Panc1 (cell line): ENCODE measurements at places on chromosomes 4 and X. TPM values are rescaled to one million over a fixed set of nuclear protein-coding genes. Genes with fewer than 3 reads are reported as not detected.

The SEPSECS gene
- total RNA-seq, result 4.0 TPM

The DCAF8L2 gene
- not detected for total RNA-seq

The ANK2 gene
- 5.5 TPM for total RNA-seq

The FGA gene
- 2.7 TPM for total RNA-seq

The PRPS2 gene
- total RNA-seq, result 28.4 TPM

The ADH7 gene
- total RNA-seq, result not detected

The AKAP14 gene
- 0.28 TPM for total RNA-seq

The BEND2 gene
- total RNA-seq, result not detected

The TEC gene
- 0.67 TPM for total RNA-seq

The SPANXN3 gene
- total RNA-seq, result not detected

The HPGDS gene
- total RNA-seq, result not detected

The HEPH gene
- 0.08 TPM for total RNA-seq

The PABPC1L2A gene
- not detected for total RNA-seq

The BEX2 gene
- 9.1 TPM for total RNA-seq

The SCLT1 gene
- total RNA-seq, result 9.7 TPM

The PCDH7 gene
- 31.6 TPM for total RNA-seq

The CXCL6 gene
- 0.33 TPM for total RNA-seq

The PLAC8 gene
- total RNA-seq, result 154 TPM

The ZNF157 gene
- not detected for total RNA-seq
